Stimulated activated CD4-positive, alpha-beta T cell treated with anti-CD3 and anti-CD28 coated beads, TNF-alpha, amount 100 ng/mL, for 48 hours (primary cell): ENCODE measurements at places on chromosomes 1 and 21.

GRCh38 chr1:85374160-85374559 lies 90.8 kb downstream of the DDAH1 start:
- no peak for DNase-seq

- DNase-seq, result no peak
Measured at GRCh38 chr21:44552681-44553080, 1.4 kb upstream of the KRTAP10-2 start.

DNA sequence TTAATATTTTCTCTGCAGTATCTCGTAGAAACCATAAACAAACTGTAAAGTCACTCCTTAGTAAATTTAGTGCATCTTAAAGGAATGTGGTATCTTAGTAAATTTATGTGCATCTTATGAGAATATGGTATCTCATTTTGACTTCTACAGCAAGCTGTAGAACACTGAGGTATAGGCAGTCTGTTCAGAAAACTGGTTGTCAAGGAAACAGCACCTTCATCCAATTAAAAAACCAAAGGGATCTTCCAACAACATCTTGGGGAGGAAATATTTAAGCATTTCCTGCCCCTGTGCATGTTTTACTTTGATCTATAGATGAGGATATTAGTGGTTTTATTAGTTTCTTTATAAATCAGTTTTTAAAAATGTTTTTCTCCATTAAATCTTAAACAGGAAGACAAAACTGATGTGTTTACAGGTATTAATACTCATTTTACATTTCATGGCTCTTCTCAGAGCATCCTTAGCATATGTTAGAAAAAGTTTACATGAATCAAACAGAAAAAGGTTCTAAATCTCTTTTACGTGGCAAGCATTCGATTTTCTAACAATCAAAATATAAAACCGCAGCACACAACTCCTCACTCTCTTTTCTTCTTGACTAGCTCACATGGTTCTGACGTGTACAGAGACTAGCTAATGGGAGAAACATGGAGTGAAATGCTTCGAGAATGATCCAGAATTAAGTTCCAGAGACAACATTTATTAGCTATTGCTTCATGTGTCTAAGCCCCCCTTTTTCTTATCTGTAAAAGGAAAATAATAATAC lies 668.8 kb downstream of the PTPRC start:
- no peak for DNase-seq

- DNase-seq, result no peak
Measured at GRCh38 chr1:88612292-88612691, 71.8 kb upstream of the PKN2 start.

DNA sequence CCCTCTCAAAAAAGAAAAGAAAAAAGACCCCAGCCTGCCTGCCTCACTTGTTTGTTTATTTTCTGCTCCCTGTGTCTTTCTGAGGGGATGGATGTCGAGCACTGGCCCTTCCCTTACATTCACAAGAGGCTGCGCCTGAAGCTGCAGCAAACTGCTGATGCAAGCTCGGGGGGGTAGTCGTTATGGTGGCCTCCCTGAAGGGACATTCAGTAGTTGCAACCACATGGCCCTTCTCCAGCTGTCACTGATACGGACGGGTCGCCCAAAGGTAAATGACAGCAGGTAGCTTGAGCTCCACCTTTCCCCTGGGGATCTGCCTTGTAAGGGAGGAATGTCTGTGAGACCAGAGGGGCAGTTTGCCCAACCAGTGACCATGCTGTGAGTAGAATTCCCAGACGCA lies 17.7 kb downstream of the PLEKHM2 start:
- DNase-seq, result no peak

DNA sequence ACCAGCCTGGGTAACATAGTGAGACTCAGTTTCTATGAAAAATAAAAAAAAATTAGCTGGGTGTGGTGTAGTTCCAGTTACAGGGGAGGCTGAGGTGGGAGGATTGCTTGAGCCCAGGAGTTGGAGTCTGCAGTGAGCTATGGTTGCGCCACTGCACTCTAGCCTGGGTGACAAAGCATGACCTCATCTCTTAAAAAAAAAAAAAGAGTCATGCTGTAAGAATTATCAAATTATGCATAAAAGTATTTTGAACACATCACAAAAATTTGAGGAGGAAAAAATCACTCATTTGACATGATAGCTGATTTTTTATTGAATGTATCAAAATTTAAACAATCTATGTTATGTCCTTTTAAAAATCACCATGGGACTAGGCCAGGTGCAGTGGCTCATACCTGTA lies 17.8 kb downstream of the CCDC30 start:
- no peak for DNase-seq

- no peak for DNase-seq
Measured at GRCh38 chr1:116824631-116825206, 70.5 kb downstream of the CD2 start.

DNA sequence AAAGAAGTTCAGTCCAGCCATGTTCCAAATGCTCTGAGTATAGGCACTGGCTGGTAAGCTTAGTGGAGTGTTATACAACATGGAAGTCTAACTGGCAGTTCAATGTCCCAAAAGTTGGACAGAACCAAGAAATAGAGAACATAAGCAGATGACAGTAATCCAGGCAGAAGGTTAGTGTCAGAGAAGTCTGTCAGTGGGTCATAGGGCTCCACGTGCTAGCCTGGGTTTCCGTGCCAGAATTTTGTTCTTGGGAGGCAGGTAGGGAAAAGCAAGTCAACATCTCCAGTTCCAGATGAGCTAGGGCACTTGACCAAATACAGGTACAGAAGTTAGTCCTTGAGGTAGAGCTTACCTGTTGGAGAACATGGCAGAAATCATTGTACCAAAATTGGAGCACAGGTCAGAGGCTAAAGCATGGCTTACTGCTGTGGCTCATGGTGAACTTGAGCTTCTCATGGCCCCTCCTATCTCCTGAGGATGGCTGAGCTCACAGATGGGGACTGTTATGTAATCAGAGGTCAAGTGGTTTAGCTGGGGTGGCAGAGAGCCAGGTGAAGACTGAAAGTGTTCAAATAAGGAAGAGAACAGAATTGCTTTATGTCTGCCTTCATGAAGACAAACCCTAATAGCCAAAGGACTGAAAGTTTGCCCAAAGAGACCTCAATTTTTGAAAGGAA lies 170.8 kb downstream of the NFIA start:
- no peak for DNase-seq

GRCh38 chr1:233897325-233898162 lies 6.9 kb upstream of the SLC35F3 start:
- DNase-seq, result no peak

DNA sequence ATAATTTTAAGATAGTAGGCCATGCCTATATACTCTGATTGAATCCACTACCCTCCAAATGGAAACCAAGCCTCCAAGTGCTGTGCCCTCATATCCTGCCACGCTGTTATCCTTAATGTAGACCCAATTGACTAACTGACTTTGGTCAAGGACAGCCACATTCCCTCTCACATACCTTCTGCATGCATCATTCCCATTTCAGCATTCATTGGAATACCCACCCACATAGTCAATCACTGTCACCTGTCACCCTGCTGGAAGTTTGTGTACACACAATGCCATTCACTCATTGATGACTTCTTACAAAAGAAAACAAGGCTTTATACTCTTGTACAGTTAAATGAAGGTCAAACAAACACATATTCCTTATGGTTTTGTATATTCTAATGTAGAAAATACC lies 221.1 kb upstream of the PBX1 start:
- DNase-seq, result no peak

DNA sequence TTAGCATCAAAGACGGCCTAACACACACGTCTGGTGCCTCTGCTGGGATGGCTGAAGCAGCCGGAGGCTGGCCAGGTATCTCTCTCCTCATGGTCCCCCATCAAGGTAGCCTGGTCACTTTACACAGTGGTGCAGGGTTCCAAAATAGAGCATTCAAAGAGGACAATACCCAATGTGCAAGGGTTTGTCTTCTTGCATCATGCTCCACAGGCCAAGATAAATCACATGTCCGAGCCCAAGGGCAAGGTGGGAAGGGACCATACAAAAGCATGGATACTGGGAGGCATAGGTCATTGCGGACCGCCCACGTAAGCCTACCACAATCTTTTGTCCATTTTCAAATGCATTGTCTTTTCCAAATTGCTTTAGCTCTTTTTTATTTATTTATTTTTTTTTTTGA lies 23.8 kb upstream of the TINAGL1 start:
- DNase-seq, result no peak
